ENCODE measurements at places on chromosomes 5 and 9.

- no peak for DNase-seq
Observed at GRCh38 chr9:96751815-96752214, 26.1 kb downstream of the ZNF510 start.

GRCh38 chr5:78649211-78649695, 681 bp upstream of the LHFPL2 start:
- no peak for DNase-seq

DNA sequence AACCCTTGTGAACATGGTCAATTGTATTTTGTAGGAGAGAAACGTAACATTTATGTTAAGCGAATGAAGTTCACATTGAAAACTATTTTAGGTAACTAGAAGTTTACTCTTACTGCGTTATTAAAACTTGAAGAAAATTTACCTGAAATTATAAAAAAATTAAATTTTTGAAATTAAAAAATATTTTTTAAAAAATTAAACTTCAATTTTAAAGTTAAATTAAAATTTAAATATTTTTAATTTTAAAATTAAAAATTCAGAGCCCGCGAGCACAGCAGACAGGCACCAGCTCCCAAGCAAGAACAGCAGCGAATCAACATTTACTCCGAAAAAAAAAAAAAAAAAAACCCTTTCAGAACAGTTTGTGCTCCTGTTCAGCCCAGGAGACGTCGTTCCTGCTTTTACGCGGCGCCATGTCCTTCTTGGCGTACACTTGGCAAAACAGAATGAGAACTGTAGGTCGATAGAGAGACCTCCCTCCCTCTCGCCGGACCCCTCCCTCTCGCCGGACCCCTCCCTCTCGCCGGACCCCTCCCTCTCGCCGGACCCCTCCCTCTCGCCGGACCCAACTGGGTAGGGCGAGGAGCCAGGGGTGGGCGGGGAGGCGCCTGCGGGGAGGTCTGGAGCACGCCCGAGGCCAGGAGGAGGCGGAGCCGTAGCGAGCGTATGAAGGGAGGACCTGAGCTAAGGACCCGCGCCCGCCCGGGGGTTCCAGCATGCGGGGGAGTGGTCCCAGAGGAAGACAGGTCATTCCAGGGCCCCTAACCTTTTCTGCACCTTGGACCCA, 235.8 kb downstream of the ROR2 start:
- DNase-seq, result no peak

DNA sequence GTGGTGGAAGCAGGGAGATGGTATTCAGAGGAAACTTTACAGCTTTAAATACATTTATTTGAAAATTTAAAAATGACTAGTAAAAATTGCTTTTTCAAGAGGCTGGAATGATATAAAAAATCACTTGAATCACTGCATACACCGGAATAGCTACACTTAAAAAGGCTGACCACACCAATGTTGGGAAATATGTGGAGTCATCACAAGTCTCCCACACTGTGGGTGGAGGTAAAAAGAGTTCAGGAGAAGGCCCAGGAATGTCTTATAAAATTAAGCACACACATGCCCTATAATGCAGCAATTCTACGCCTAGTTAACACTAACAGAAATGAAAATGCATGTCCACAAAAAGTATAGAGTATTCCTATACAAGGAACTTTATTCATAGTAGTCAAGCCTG, 198.1 kb downstream of the ROR2 start:
- no peak for DNase-seq

DNA sequence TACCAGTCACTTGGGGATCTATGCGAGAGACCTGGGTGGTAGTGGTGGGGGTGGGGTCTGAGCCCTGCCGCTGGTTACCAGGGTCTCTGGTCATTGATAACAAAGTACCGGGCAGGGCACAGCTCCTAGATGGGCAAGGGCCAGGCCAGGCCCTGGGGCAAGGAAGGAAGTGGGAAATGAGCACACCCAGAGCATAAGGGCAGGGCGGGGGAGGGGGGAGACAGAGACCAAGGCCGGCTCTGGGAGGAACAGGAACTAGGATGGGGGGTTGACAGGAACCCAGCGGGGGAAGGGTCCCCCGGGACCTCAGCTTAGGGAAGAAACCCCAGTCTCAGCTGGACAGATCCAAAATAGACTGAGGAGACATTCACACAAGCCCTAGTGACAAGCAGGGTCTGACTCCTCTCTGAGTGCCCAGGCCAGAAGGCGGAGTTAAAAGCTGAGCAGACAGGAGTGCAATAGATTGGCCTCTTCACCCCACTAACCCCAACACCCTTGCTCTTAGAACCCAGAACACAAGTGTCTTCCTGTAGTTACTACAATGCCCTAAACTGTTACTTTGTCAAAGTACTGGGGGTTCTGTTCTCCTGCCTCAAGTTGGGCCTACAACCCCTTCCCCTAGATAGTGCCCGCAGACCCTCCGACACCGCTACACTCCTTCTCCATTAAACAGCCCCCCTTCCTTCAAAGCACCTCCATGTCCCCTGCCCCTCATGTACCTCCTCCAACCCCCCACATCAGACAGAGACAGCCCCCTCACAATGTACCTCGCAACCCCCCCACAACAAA, 628 bp downstream of the ATOSB start:
- DNase-seq, result no peak

- DNase-seq, result no peak
Observed at GRCh38 chr5:10329446-10329819, 21.7 kb upstream of the CMBL start.

GRCh38 chr9:126109575-126109974, 217.1 kb upstream of the MVB12B start:
- DNase-seq, result no peak

- no peak for DNase-seq
Observed at GRCh38 chr9:89225991-89226471, 47.4 kb upstream of the SHC3 start.

GRCh38 chr5:76688212-76688611, 27.7 kb upstream of the F2R start:
- DNase-seq, result no peak

DNA sequence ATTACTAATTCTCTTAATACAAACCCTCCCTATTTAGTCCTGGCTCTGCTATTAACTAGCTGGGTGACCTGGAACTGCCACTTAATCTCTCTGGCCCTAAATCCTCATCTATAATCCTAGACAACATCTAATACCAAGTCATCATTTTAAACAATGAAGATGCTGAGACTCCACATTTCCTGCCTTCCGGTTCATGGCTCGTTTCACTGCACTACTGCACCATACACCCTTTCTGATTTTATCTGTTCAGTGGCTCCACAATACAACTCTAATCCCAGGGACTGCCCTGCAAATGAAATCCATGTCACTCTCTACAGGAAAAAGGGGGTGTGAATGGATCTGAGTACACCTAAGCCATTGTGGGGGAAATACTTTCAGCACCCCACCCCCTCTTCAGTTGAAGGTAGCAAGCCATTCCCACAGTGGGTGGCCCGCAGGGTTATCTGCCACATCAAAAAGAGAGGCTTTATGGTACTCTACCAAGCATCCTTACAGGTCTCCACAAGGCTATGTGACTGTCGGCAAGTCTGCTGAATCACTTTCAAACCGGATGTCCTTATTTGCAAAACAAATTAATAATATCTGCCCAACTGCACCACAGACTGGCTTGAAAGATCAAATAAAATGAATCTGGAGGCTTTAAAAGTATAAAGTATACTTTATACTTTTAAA, 89.5 kb downstream of the EPB41L4A start:
- DNase-seq, result no peak

DNA sequence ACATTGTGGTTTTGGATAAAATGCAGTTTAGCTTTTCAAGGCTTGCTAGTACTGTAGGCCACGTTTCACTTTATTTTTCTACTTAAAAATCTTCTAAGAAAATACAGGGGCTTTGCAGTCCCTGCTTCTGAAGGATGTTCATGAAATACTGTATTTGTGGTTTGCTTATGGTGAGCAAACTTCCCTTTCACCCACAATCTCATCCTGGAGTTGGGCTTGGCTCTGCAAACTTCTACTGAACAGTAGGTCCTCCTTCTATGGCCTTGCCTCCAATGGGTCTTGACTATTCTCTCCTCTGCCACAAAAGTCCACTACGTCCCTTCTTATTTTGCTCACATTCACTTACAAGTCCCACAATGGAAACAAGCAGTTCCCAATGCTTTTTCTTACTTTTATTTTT, 502.7 kb upstream of the KLF4 start:
- DNase-seq, result no peak

DNA sequence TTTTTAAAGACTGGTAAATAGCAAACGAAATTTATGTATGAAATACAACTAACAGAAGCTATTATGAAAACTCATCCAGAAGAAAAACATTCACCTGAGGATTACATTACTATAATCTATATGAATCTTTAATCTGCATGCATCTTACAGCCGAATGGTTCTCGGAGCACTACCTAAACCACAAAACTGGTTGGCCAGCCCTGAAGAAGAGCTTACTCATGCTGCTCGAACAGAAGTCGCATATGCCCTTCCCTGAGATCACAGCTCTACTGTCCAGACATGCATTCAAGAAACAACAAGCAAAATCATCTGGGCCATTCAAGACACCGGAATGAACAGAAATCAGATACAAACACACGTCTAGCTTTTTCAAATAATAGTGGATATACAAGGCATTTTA, 931.0 kb upstream of the DMAC1 start:
- no peak for DNase-seq

- no peak for DNase-seq
Observed at GRCh38 chr5:78537821-78538220, 110.8 kb downstream of the LHFPL2 start.

GRCh38 chr9:19457693-19458009, 48.8 kb downstream of the ACER2 start:
- DNase-seq, result no peak

- DNase-seq, result no peak
Observed at GRCh38 chr9:87433853-87434252, 63.8 kb upstream of the DAPK1 start.

- DNase-seq, result no peak
Observed at GRCh38 chr5:50963971-50964745, 297.7 kb downstream of the PARP8 start.

GRCh38 chr5:165334201-165334600, 1828.8 kb downstream of the MAT2B start:
- no peak for DNase-seq

DNA sequence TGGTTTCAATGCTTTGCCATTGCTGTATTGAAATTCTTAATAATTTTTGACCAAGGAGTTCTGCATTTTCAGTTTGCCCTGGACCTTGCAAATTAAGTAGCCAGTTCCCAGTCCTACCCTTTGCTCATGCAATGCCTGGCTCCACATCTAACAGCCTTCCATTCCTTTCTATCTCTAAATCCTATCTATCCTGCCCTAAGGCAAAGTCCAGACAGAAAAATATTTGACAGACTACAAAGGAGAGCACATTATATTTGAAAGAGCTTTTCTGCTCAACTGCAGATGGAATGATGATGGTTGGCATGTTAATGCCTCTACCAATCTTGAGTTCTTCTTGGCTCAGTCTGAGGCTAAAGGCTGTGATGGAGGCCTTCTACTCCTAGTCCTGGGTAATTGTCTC, 15.5 kb downstream of the SLC22A4 start:
- no peak for DNase-seq

DNA sequence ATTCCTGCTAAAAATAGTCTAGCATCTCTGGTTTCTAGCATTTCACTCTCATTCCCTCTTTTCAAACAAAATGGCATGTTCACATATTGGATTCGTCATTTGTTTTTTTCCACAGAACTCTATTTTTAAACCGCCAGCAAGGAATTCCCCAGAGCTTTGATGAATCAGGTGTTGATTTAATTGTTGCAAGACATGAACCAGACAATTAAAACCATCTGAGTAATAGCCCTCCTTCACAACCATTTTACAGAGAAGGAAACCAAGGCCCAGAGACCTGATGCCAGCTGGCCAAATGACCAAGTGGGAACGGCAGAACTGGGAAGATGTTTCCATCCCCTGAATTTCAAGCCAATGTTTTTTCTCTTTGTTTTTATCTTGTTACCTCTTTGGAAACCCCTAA, 167.0 kb downstream of the CAAP1 start:
- no peak for DNase-seq

GRCh38 chr5:140828362-140828737, 590 bp downstream of the PCDHA6 start:
- DNase-seq, result no peak
